Foreskin keratinocyte (primary cell): ENCODE measurements at places on chromosomes 5 and 9.

DNA sequence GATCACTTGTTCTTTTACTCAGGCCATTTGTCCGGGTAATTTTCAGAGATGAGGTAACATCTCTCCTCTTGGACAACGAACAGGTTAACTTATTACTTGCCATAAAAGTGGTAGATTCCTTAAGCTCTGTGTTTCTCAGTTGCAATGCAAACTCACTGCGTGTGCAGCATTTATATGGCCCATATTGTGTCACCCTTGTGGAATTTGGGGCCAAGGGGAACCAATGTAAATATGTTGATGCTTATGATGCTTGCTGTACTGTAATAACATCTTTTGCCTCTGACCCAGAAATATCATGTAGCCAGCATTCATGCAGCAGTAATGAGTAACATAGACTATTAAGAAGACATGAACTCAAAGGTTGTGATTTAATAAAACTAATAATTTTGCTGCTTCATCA is 175.8 kb downstream of the ADAMTS6 start:
- no peak for DNase-seq

GRCh38 chr5:111144352-111144930 is 52.3 kb downstream of the WDR36 start:
- DNase-seq, result peak; percentile 16

- peak; percentile 64 for DNase-seq
These were observed 351.3 kb downstream of the ADGRV1 start for GRCh38 chr5:90909940-90910339.

GRCh38 chr9:73089304-73089985 is 62.2 kb upstream of the ANXA1 start:
- DNase-seq, result no peak

DNA sequence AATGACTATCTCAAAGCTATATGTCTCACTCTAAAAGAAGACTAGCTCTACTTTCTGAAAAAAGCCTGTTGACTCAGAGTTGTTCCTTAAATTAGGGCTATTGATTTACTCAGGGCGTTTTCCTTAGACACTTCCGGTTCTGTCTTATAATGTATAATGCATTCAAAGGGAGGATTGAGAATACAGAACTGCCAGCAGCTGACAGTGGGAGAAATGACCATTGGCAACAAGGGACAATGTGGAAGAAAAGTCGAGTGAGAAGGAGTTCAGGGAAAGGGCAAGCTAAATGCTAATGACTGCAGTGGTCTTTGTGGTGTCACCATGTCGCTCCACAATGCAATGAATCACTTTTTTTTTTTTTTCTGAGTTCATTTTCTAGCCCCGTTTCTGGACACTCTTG is 65.7 kb upstream of the ANKH start:
- no peak for DNase-seq
